ENCODE measurements at places on chromosomes 3 and 15. TPM values are rescaled to one million over a fixed set of nuclear protein-coding genes. Genes with fewer than 3 reads are reported as not detected.

The GABRG3 gene
- not detected for polyA plus RNA-seq

DNA sequence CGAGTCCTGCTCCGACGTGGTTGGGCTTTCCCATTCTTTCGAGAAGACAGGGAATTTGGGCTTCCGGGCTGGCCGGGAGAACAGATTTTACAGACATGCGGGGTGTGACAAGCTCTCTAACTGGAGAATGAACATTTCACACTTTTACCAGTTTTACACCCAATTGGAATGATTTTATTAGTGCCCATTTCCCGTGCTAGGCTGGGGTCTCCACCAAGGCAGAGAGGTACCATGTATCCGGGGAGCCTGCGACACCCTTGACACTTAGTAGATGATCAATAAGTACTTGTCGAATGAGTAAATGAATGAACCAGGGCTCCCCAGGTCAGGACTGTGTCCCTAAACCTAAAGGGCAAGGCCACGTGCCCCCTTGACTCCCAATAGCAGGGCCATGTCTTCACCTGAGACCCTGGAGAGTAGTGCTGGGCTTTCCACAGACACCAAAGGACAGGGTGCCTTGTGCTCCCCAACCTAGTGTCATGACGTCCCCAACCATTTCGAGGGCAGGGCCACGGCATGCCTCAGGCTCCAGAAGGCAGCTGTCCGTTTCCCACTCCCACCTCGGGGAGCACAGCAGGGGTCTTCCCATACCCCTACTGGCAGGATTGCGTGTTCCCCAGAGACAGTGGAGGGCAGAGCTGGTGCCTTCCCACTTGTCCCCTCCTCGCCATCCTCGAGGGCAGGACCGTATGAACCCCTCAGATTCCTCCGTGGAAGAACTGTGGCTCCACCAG, 679 bp upstream of the MYD88 start:
- H3K4me3 ChIP-seq = peak overlapping the region; percentile 89
- H3K4me1 ChIP-seq = peaks cover 50% of the 10 kb centered on the region
- H3K36me3 ChIP-seq = peaks cover 43% of the 10 kb centered on the region
- DNase-seq = peak; percentile 6
- H3K27ac ChIP-seq = peak overlapping the region; percentile 95

GRCh38 chr3:124558991-124559845, 171.0 kb upstream of the UMPS start:
- no peak overlapping the region for H3K27ac ChIP-seq
- peaks cover 4% of the 10 kb centered on the region for H3K27me3 ChIP-seq
- H3K4me1 ChIP-seq = no peaks in the 10 kb centered on the region
- no peaks in the 10 kb centered on the region for H3K36me3 ChIP-seq

- no peak overlapping the region for H3K27ac ChIP-seq
- H3K4me3 ChIP-seq = no peak overlapping the region
- no peak for DNase-seq
- H3K36me3 ChIP-seq = no peaks in the 10 kb centered on the region
- H3K4me1 ChIP-seq = no peaks in the 10 kb centered on the region
These were observed 177.2 kb downstream of the TP63 start for GRCh38 chr3:189808246-189809007.

DNA sequence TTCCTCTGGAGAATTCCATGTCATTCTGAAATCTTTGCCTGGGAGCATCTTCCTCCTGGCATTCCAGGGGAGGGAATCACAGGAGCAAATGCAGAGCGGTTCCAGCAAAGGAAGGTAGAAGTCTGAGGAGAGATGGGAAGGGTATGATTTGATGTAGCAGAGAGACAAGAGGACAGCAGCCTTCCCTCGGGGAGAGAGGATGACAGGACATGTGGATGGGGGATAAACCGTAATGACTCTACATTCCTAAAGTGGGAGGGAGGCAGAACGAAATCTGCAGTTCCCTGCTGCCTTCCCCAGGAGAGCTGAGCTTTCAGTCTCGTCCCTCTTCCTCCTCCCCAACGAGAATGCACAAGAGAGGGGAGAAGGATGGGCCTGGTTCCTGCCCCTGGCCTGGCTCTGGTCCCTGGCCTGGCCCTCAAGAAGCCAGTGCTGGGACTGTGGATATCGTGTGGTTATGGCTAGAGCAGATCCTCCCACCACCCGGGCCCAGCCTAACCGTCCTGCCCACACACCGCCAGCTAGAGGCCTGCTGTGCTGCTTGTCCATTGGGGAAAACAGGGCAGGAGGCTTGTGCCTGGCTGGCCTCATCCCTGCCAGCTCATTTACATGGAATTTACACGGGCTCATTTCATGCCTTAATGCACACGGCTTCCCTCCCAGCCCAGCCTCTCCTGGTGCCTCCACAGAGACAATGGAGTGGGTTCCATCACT, 26.6 kb downstream of the SEMA7A start:
- no peaks in the 10 kb centered on the region for H3K27me3 ChIP-seq
- no peaks in the 10 kb centered on the region for H3K36me3 ChIP-seq
- peaks cover 24% of the 10 kb centered on the region for H3K4me1 ChIP-seq
- H3K27ac ChIP-seq = no peak overlapping the region
- no peak for DNase-seq
- H3K4me3 ChIP-seq = no peak overlapping the region

The IGDCC3 gene
- not detected for polyA plus RNA-seq

The TRPM1 gene
- polyA plus RNA-seq = 0.04 TPM

The AMOTL2 gene
- not detected for polyA plus RNA-seq

DNA sequence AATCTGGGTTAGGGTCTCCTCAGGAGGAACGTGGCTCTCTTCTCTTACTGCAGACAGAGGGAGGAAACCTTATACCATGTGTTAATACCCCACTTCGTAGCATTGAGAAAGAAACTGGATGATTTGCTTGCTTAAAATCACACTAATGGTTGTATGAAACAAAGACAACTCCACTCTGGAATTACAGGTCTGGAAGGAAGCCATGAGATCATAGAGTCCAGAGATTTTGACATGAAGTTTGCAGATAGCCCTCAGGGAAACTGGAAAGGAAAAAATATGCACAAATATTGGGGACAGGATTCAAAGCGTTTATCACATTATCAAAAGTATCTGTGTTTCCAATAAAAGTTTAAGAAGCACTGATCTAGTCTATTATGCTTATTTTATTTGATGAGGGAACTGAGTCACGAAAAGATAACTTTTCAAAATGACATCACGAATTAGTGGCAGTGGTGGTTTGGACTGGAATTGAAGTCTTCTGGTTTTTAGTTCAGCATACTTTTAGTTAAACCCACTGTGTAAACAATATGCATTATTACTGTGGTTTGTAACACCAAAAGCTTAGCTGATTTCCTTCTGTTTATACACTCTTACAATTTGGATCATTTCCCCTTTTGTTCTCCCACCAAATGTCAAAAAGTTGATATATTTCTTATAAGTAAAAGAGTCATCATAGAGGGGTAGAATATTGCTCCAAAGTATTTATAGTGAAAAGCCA, 16.8 kb downstream of the FGF7 start:
- H3K36me3 ChIP-seq = no peaks in the 10 kb centered on the region
- H3K27me3 ChIP-seq = no peaks in the 10 kb centered on the region
- DNase-seq = peak; percentile 11
- peak overlapping the region; percentile 42 for H3K4me3 ChIP-seq

DNA sequence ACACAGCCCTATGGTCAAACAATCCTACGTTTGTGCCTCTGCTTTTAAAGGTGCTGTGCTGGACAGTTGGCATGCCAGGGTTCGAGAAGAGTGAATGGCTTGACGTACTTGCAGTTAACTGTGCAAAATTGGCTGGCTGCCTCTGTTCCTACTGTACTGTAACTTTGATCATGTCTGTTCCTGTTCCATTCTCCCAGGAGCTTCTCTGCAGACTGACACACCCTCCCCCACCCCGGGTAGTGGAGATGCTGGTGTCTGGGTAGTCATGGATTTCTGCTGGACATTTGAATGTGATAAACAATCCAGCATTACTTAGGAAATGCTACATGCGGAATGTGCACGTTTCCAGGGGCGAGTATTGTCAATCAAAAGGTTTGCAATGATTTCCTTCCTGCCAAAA, 6.5 kb upstream of the VILL start:
- H3K4me1 ChIP-seq = peaks cover 84% of the 10 kb centered on the region
- H3K27me3 ChIP-seq = no peaks in the 10 kb centered on the region
- H3K4me3 ChIP-seq = no peak overlapping the region
- H3K36me3 ChIP-seq = no peaks in the 10 kb centered on the region

GRCh38 chr3:113783463-113783862, 36.6 kb downstream of the ATP6V1A start:
- peaks cover 25% of the 10 kb centered on the region for H3K4me1 ChIP-seq
- peak overlapping the region; percentile 60 for H3K4me3 ChIP-seq
- no peaks in the 10 kb centered on the region for H3K27me3 ChIP-seq
- H3K27ac ChIP-seq = peak overlapping the region; percentile 87
- peak; percentile 42 for DNase-seq
- H3K36me3 ChIP-seq = peaks cover 47% of the 10 kb centered on the region

DNA sequence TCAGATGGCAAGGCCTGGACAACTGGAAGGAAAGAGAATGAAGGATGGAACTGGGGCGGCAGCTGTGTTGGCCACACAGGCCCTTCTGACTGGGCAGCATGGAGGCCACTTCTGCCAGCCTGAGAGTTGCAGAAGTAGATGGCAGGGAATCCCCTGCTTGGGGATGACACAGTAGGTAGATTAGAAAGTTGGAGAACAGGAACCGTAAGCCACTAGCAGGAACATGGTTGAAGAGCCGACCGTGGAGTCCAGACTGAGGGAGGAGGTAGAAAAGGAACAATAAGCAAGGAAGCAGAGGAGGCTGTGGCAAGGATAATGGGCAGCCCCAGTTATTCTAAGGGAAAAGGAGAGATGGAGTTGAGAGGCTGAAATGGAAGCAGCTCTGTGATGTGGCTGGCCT, 26.4 kb upstream of the ZNF774 start:
- no peaks in the 10 kb centered on the region for H3K36me3 ChIP-seq
- H3K4me3 ChIP-seq = no peak overlapping the region
- H3K27ac ChIP-seq = peak overlapping the region; percentile 19
- peaks cover 25% of the 10 kb centered on the region for H3K4me1 ChIP-seq
- H3K27me3 ChIP-seq = no peaks in the 10 kb centered on the region

- H3K27ac ChIP-seq = peak overlapping the region; percentile 89
- H3K4me1 ChIP-seq = peaks cover 74% of the 10 kb centered on the region
- H3K27me3 ChIP-seq = no peaks in the 10 kb centered on the region
These were observed 817 bp downstream of the USP3 start for GRCh38 chr15:63504979-63505841.

- no peaks in the 10 kb centered on the region for H3K27me3 ChIP-seq
- no peak overlapping the region for H3K4me3 ChIP-seq
- H3K4me1 ChIP-seq = no peaks in the 10 kb centered on the region
- H3K27ac ChIP-seq = no peak overlapping the region
These were observed 60.8 kb downstream of the CTNNB1 start for GRCh38 chr3:41260063-41260450.

- H3K36me3 ChIP-seq = peaks cover 12% of the 10 kb centered on the region
- H3K27me3 ChIP-seq = no peaks in the 10 kb centered on the region
These were observed 14.5 kb upstream of the CHST14 start for GRCh38 chr15:40456299-40456712.

DNA sequence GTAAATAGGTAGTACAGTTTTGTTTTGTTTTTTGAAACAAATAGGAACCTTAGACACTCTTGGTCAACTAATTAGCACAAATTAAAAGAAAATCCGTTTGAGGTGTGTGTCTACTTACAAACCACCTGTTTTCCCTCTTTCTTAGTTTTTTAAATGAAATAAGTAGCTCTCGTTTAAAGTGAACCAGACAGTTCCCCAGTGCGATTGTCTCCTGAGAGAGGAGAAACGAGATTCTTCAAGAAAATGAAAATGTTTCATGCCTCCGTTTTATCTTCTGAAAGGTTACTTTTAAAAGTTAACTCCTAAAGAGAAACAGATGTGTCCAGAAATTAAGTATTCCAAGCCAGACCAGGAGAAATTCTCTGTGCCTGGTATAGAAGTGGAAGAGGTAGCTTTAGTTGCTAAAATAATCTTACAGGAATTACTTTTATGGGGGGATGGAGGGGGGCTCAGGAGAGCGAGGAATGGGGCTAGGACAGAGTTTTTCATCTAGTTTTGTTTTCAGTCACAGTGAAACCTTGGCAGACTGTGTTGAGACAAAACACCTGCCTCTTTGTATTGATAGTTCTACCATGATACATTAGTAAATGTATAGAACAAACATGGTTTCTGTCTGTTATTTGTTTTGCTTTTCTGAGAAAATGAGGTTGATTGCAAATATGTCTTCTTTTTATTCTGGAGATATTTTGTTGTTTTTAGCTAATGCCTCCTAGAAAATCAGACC, 155.1 kb upstream of the CNTN4 start:
- no peak for DNase-seq
- no peaks in the 10 kb centered on the region for H3K4me1 ChIP-seq
- no peaks in the 10 kb centered on the region for H3K36me3 ChIP-seq
- no peak overlapping the region for H3K27ac ChIP-seq

GRCh38 chr3:55497250-55497649, 10.1 kb upstream of the WNT5A start:
- H3K27me3 ChIP-seq = peaks cover 5% of the 10 kb centered on the region
- H3K36me3 ChIP-seq = no peaks in the 10 kb centered on the region
- DNase-seq = no peak
- H3K27ac ChIP-seq = no peak overlapping the region
- no peaks in the 10 kb centered on the region for H3K4me1 ChIP-seq

The ZIC1 gene
- polyA plus RNA-seq = not detected

DNA sequence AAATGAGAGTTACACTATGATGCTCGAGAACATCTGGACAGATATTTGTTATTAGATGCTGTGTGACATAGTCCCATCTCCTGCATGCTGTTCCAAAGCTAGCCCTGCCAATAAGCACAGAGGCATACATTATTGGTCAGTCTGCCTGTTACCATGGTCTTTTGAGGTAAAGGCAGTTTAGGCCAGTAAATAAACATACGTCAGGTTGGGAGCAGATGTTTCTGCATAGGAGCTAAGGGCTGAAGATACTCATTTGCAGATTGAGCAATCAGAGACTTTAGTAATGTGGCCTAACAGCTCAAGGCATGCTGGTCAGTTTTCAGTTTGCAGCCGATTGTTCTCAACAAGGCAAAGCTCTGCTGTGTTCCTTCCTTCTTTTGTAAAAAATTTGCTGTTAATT, 192.9 kb downstream of the ADAMTSL3 start:
- H3K27ac ChIP-seq = no peak overlapping the region
- no peak for DNase-seq
- no peaks in the 10 kb centered on the region for H3K4me1 ChIP-seq
- H3K36me3 ChIP-seq = no peaks in the 10 kb centered on the region
- no peaks in the 10 kb centered on the region for H3K27me3 ChIP-seq
- H3K4me3 ChIP-seq = no peak overlapping the region

DNA sequence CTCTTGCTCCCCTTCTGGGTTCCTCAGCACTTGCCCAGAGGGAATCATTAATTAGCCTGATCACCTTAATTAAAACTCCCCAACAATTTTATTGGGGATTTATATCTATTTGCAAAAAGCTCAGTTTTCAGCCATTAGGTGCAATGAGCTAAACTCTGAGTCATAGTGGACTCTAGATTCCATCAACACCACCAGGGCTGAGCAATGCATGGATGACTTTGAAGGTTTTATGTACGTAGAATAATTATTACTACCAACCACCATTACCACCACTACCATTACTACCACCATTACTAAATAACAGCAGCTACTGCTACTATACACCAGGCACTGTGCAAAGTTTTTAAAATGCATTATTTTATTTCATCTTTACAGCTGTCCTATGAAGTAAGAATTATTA, 81.2 kb downstream of the ZNF621 start:
- no peak overlapping the region for H3K4me3 ChIP-seq
- no peaks in the 10 kb centered on the region for H3K27me3 ChIP-seq
- DNase-seq = no peak

- DNase-seq = no peak
- no peak overlapping the region for H3K4me3 ChIP-seq
- H3K36me3 ChIP-seq = no peaks in the 10 kb centered on the region
- H3K27me3 ChIP-seq = no peaks in the 10 kb centered on the region
- H3K27ac ChIP-seq = no peak overlapping the region
- peaks cover 27% of the 10 kb centered on the region for H3K4me1 ChIP-seq
These were observed 563.4 kb upstream of the TGFBR2 start for GRCh38 chr3:30042916-30043555.

The CCR3 gene
- polyA plus RNA-seq = 0.44 TPM
